ENCODE measurements at places on chromosomes 6 and 20.

- DNase-seq: no peak
Observed at GRCh38 chr6:56814802-56815201, 140.1 kb upstream of the BEND6 start.

DNA sequence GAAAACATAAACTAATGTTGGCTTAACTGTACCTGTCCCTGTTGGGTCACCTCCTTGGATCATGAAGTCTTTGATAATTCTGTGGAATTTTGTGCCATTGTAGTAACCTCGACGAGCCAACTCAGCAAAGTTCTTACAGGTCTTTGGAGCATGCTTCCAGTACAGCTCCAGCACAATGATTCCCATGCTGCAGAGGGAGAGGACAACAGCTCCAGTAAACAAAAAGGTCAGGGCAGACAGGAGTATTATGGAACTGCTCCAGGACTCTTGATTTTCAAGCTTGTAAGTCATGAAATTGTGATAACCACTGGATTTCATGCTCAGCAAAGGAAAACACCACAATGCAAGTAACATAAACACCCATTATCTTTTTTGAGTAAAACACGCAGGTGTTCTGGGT, 2.9 kb downstream of the PPIL1 start:
- no peak for DNase-seq

GRCh38 chr6:112027942-112028674, 25.8 kb upstream of the CCN6 start:
- DNase-seq: no peak

DNA sequence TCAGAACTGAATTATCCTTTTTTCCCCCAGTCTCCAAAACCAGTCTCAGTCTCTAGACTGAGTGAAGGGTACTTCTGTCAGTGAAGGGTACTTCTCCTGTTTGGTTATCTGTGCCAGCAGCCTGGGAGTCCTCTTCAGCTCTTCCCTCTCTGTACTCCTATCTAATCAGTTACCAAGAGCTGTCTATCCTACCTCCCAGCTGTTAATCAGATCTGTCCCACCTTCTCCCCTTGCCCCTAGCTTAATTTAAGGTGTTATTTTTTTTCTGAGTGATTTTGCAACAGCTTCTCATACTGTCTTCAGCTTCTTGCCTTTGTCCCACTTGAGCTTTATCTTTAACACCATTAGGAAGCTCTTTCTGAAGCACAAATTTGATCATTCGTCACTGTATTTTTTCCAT, 491.9 kb upstream of the SOX4 start:
- DNase-seq: no peak

DNA sequence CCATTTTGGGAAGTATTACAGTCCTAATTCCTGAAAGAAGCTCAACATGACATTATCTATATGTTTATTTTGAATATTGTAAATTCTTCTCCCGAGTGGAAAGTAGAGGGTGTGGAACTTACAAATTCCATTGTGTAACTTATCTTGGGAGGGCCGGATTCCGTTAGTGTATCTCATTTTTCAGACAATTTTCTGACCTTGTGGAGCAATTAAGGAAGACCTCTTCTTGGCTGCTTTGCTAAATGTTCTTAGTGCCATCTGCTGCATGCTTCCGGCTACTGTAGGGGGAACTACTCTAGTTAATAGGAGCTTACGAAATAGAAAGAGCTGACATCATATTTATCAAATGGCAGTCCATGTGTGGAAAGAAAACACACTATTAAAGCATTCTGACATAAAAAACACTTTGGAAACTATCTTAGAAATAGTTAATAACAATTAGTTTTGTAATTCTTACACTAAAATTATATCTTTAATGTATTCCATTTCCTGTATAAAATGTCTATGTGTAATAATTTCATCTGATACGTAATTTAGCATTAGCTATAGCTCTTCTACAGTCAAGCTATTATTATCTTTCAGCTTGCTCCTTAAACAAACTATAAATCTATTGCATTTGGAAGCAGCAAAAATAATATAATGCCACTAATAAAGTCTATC, 41.5 kb upstream of the KCNQ5 start:
- DNase-seq: no peak

Data from lower lobe of right lung (tissue), 2 donors.